ENCODE measurements at places on chromosomes 11 and 22. TPM values are rescaled to one million over a fixed set of nuclear protein-coding genes. Genes with fewer than 3 reads are reported as not detected.

GRCh38 chr22:45996241-45997076, 19.5 kb upstream of the WNT7B start:
- no peak for DNase-seq
- no peak overlapping the region for H3K4me3 ChIP-seq
- peaks cover 7% of the 10 kb centered on the region for H3K4me1 ChIP-seq
- H3K27ac ChIP-seq, result peak overlapping the region; percentile 48
- H3K27me3 ChIP-seq, result peaks cover 7% of the 10 kb centered on the region
- no peaks in the 10 kb centered on the region for H3K36me3 ChIP-seq

DNA sequence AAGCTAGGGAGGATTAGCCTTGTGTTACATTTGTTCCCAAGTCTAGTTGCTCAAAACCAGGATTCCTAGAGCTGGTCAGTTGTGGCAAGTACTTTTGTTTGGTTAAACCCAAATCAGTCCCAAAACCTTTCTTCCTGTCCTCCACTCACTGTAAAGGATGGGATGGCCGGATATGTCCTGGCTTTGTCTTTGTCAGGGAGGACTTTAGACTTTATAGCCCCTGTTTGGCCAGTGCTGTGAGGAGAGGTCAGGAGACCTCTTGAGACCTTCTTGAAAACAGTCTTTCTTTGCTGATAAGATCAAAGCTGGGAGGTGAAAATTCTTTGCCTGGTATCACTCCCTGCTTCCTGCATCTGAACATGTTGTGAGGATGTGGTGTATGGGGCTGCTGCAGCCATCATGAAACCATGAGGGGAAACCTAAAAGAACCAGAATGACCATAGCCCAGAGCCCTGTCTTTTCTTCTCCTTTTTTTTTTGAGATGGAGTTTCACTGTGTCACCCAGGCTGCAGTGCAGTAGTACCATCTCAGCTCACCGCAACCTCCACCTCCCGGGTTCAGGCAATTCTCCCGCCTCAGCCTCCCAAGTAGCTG, 43.6 kb upstream of the FTH1 start:
- H3K4me1 ChIP-seq, result no peaks in the 10 kb centered on the region
- H3K4me3 ChIP-seq, result no peak overlapping the region
- DNase-seq, result no peak

Gene PTPRJ
- 21.6 TPM for total RNA-seq

DNA sequence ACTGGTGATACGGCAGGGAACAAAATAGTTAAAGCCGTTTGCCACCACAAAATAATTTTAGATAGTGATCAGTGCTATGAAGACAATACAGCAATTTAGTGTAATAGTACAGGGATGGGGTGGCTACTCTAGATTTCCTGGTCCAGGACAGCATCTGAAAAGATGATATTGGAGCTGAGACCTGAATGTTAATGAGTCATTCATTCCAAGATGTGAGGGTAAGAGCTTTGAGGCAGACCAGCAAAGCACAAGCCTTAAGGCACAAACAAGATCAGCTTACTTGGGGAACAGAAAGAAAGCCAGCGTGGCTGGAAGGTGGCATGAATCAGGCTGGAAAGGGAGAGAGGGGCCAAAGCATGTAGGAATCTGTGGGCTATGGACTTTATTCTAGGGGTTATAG, 132.3 kb downstream of the TRIM44 start:
- H3K36me3 ChIP-seq, result peaks cover 31% of the 10 kb centered on the region
- DNase-seq, result no peak
- no peaks in the 10 kb centered on the region for H3K27me3 ChIP-seq
- H3K4me3 ChIP-seq, result no peak overlapping the region
- H3K27ac ChIP-seq, result no peak overlapping the region

- H3K27ac ChIP-seq, result no peak overlapping the region
- no peak for DNase-seq
- H3K36me3 ChIP-seq, result no peaks in the 10 kb centered on the region
Observed at GRCh38 chr11:95764267-95764898, 25.2 kb downstream of the FAM76B start.

GRCh38 chr22:43113526-43114251, 3.1 kb downstream of the BIK start:
- no peaks in the 10 kb centered on the region for H3K36me3 ChIP-seq
- peak overlapping the region; percentile 83 for H3K4me3 ChIP-seq
- H3K27me3 ChIP-seq, result peaks cover 38% of the 10 kb centered on the region
- H3K4me1 ChIP-seq, result peaks cover 20% of the 10 kb centered on the region
- DNase-seq, result no peak

Gene APOBEC3H
- total RNA-seq, result 1.1 TPM

DNA sequence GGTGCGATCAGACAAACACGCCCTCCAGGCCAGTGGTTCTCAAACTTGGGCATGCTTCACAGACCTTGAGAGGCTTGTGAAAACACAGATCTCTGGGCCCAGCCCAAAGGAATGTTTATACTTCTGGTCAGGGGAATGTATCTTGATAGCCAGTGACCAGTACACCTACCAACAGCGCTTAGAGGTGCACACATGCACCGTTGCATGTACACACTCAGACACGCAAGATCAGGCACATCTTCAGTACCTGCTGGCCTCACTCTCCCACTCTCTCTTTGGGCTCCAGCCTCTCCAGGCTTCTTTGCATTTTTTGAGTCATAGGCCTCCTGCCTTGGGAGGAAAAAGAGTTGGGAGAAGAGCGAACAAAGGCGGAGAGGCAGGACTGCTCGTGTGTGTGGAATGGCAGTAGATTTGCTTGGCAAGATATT, 11.7 kb upstream of the FXYD6 start:
- no peaks in the 10 kb centered on the region for H3K36me3 ChIP-seq
- H3K27me3 ChIP-seq, result peaks cover 9% of the 10 kb centered on the region
- DNase-seq, result peak; percentile 48
- peaks cover 31% of the 10 kb centered on the region for H3K4me1 ChIP-seq
- no peak overlapping the region for H3K27ac ChIP-seq

DNA sequence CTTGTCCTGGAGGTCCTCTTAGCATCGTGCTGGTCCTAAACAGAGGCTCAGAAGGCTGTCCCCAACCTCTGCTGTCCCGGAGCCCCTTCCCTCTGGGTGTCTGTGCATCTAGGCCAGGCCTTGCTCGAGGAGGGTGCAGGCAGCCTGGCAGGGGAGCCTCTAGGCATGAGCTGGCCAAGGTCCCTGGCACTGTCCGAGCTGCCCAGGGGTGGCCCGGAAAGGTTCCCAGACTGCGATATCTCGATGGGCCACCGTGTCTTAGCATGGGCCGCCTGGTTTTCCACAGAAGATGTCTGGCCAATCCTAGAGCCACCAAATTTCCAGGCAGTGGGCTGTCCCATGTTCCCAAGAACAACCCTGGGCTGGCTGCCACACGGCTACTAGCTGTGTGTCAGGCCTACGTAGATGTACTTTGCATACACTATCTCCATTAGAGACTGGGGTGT, 24.6 kb upstream of the SMIM38 start:
- DNase-seq, result no peak
- no peaks in the 10 kb centered on the region for H3K27me3 ChIP-seq
- no peaks in the 10 kb centered on the region for H3K36me3 ChIP-seq
- H3K4me1 ChIP-seq, result peaks cover 4% of the 10 kb centered on the region
- no peak overlapping the region for H3K4me3 ChIP-seq
- no peak overlapping the region for H3K27ac ChIP-seq

Gene OR51B4
- not detected for total RNA-seq

DNA sequence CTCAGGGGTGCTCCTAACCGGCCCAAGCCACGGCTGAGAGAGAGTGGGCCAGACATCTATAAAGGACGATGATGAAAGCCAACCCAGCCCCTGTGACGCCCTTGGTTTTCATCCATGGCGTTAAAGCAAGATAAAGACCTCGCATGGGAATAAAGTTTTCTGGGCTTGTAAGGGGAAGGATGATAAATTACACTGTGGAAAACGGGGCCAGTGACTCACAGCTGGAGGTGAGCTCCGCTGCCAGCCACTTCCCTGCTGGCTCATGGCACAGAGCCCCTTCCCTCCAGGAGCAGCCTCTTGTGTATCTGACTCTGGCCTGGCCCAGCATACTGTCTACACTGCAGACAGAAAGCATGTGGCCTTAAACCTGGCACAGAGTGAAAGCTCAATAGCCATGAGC, 503.2 kb upstream of the B3GAT1 start:
- H3K27me3 ChIP-seq, result peaks cover 24% of the 10 kb centered on the region
- peaks cover 6% of the 10 kb centered on the region for H3K4me1 ChIP-seq
- H3K36me3 ChIP-seq, result no peaks in the 10 kb centered on the region
- no peak overlapping the region for H3K27ac ChIP-seq
- H3K4me3 ChIP-seq, result no peak overlapping the region

DNA sequence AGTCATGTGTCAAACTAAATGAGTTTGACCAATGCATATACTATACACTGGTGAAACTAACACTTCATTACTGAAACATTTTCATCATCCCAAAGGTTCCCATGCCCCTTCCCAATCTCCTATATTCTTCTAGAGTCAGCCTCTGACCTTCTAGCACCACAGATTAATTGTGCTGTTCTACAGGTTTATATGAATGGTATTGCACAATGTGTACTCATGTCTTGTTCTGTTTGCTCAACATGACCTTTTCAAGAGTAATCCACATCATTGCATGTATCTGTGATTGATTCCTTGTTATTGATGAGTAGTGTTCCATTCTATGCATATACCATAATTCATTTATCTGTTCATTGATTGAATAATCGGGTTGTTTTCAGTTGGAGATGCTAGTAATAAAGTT, 7.5 kb upstream of the OR8G1 start:
- no peaks in the 10 kb centered on the region for H3K36me3 ChIP-seq
- DNase-seq, result no peak
- H3K27ac ChIP-seq, result no peak overlapping the region
- H3K4me1 ChIP-seq, result no peaks in the 10 kb centered on the region
- H3K27me3 ChIP-seq, result peaks cover 9% of the 10 kb centered on the region

Gene KCNQ1OT1
- total RNA-seq, result 7.0 TPM

DNA sequence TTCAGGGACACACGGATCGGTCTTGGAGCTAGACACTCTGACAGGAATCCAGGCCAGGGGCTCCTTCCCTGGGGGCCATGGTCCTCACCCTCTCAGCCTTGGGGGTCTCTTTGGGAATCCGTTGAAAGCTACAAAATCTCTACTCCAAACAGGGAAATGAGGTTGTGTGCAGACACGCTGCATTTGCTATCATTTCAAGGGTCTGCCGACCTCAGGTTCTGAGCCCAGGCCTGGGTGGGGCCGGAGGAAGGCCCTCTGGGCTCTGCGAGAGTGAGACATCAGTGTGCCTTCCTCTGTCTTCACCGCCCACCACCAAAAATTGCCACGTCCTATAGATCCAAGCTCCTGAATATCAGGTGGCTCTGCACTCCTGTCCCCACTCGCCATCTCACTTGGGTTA, 74.4 kb upstream of the FGF3 start:
- DNase-seq, result no peak
- no peak overlapping the region for H3K4me3 ChIP-seq
- H3K4me1 ChIP-seq, result peaks cover 14% of the 10 kb centered on the region
- no peak overlapping the region for H3K27ac ChIP-seq
- H3K27me3 ChIP-seq, result peaks cover 30% of the 10 kb centered on the region

GRCh38 chr22:42895087-42895486, 38.0 kb upstream of the ARFGAP3 start:
- peaks cover 3% of the 10 kb centered on the region for H3K36me3 ChIP-seq
- no peak overlapping the region for H3K4me3 ChIP-seq
- no peaks in the 10 kb centered on the region for H3K4me1 ChIP-seq
- no peaks in the 10 kb centered on the region for H3K27me3 ChIP-seq
- DNase-seq, result no peak
- no peak overlapping the region for H3K27ac ChIP-seq

DNA sequence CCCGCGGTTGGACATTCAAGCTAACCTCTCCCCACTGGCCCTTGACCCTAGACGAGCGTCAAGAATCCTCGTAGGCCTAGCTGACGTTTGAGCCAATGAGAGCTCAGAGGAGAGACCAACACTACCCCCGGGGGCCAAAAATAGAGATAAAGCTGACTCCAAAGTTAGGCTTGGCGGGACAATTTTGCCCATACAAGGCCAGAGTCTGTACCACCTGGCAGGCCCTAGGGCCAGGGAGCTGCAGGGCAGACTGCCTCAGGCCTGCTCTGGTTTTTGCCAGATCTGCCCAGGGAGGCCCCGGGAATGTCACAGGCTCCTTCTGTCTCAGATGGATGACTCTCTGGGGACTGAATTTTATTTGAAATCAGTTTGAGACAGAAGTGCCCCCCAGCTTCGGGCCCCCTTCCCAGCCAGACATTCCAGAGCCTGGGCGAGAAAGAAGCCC, 40.8 kb upstream of the ACCSL start:
- peaks cover 33% of the 10 kb centered on the region for H3K4me1 ChIP-seq
- H3K27me3 ChIP-seq, result peaks cover 8% of the 10 kb centered on the region
- H3K36me3 ChIP-seq, result no peaks in the 10 kb centered on the region
- peak; percentile 52 for DNase-seq
- peak overlapping the region; percentile 22 for H3K4me3 ChIP-seq

DNA sequence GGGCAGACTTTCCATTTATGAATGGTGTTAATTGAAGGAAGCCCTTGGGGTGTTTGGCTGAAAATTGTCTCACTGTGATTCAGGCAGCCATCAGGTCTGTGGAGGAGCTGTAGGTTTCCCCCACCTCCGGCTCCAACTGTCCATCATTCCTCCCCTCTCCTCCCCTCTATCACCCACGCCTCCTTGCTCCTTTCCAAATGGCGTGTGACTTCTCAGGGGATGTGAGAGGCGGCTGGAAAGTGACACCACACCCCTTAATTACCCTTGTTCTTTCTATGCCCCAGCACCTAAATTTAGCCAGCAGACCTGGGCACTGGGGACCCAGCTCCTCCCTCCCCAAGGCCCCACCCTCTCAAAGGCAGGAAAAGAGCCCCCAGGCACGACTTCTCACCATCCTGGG, 38.1 kb upstream of the SYT7 start:
- no peak overlapping the region for H3K27ac ChIP-seq
- H3K4me1 ChIP-seq, result peaks cover 19% of the 10 kb centered on the region
- H3K36me3 ChIP-seq, result no peaks in the 10 kb centered on the region
- no peak for DNase-seq
- H3K27me3 ChIP-seq, result peaks cover 3% of the 10 kb centered on the region
- H3K4me3 ChIP-seq, result no peak overlapping the region

Measured in type B pancreatic cell (in vitro differentiated cells).